ENCODE measurements at places on chromosomes 13 and 19. TPM values are rescaled to one million over a fixed set of nuclear protein-coding genes. Genes with fewer than 3 reads are reported as not detected.

VSTM2B gene
- not detected for total RNA-seq

MBD3L3 gene
- not detected for total RNA-seq

SNRPD2 gene
- 397 TPM for total RNA-seq

BCL2L12 gene
- 49.2 TPM for total RNA-seq

CD22 gene
- 0.92 TPM for total RNA-seq

IGSF23 gene
- 0.93 TPM for total RNA-seq

SPACA7 gene
- total RNA-seq, result not detected

ZNF136 gene
- 21.0 TPM for total RNA-seq

GPR4 gene
- total RNA-seq, result not detected

SULT2A1 gene
- total RNA-seq, result 4.4 TPM

GRCh38 chr19:15104003-15104402 lies 3.2 kb upstream of the SYDE1 start:
- no peak for DNase-seq
- peaks cover 15% of the 10 kb centered on the region for H3K4me1 ChIP-seq
- peak overlapping the region; percentile 17 for H3K27ac ChIP-seq

DNA sequence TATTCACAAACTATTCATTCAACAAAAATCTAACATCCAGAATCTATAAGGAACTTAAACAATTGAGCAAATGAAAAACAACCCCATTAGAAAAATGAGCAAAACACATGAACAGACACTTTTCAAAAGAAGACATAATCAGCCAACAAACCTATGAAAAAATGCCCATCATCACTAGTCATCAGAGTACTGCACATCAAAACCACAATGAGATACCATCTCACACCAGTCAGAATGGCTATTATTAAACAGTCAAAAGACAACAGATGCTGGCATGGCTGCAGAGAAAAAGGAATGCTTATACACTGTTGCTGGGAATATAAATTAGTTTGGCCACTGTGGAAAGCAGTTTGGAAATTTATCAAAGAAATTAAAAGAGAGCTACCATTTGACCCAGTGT lies 487.6 kb downstream of the GPC6 start:
- peaks cover 19% of the 10 kb centered on the region for H3K36me3 ChIP-seq
- H3K27ac ChIP-seq, result no peak overlapping the region
- peaks cover 5% of the 10 kb centered on the region for H3K4me1 ChIP-seq
- H3K27me3 ChIP-seq, result no peaks in the 10 kb centered on the region

GRCh38 chr19:18660051-18660910 lies 23.2 kb upstream of the CRTC1 start:
- H3K4me1 ChIP-seq, result peaks cover 25% of the 10 kb centered on the region
- no peak overlapping the region for H3K4me3 ChIP-seq
- H3K36me3 ChIP-seq, result no peaks in the 10 kb centered on the region
- DNase-seq, result no peak
- no peaks in the 10 kb centered on the region for H3K27me3 ChIP-seq
- H3K27ac ChIP-seq, result no peak overlapping the region

- H3K27me3 ChIP-seq, result peaks cover 2% of the 10 kb centered on the region
- H3K36me3 ChIP-seq, result no peaks in the 10 kb centered on the region
- H3K27ac ChIP-seq, result no peak overlapping the region
- peaks cover 7% of the 10 kb centered on the region for H3K4me1 ChIP-seq
- H3K4me3 ChIP-seq, result no peak overlapping the region
These were observed 68.3 kb upstream of the DACH1 start for GRCh38 chr13:71935166-71935840.

DNA sequence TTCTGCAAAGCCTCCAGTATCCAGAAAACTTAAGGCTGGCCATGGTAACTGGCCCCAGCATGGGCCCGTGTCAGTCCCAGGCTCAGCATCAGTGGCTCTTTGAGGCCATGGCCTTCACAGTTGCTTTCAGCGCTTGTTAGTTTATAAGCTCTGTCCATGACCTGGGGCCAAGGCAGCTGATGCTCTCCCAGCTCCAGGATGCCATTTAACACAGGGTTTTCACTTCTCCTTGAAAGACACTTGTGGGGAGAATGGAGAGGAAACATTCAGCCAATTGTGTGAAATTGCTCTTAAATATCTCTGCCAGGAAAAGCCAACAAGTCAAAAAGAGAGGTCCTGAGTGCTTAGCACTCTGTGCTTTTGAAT lies 321.3 kb downstream of the FOXO1 start:
- H3K4me1 ChIP-seq, result peaks cover 69% of the 10 kb centered on the region
- H3K27me3 ChIP-seq, result peaks cover 3% of the 10 kb centered on the region
- no peak overlapping the region for H3K27ac ChIP-seq
- H3K4me3 ChIP-seq, result no peak overlapping the region
- H3K36me3 ChIP-seq, result no peaks in the 10 kb centered on the region

GRCh38 chr13:34942732-34943435 lies 814 bp downstream of the NBEA start:
- no peaks in the 10 kb centered on the region for H3K36me3 ChIP-seq
- peaks cover 17% of the 10 kb centered on the region for H3K4me1 ChIP-seq
- DNase-seq, result no peak

GRCh38 chr19:41575998-41576397 lies at the start of gene CEACAM21:
Gene CEACAM21 (plus strand): TSS chr19:41576166. CDS start chr19:41576275, 109 bp downstream.
- DNase-seq, result no peak
- no peaks in the 10 kb centered on the region for H3K4me1 ChIP-seq
- no peak within 1 kb of the TSS for H3K4me3 ChIP-seq
- no peaks in the 10 kb centered on the region for H3K36me3 ChIP-seq
- H3K27ac ChIP-seq, result no peak within 1 kb of the TSS

GRCh38 chr19:47243776-47244547 lies 12.4 kb upstream of the CCDC9 start:
- peak overlapping the region; percentile 81 for H3K4me3 ChIP-seq
- no peak overlapping the region for H3K27ac ChIP-seq
- peaks cover 7% of the 10 kb centered on the region for H3K4me1 ChIP-seq
- H3K27me3 ChIP-seq, result peaks cover 18% of the 10 kb centered on the region
- no peaks in the 10 kb centered on the region for H3K36me3 ChIP-seq

GRCh38 chr13:32443111-32443510 lies 15.2 kb upstream of the N4BP2L1 start:
- no peaks in the 10 kb centered on the region for H3K27me3 ChIP-seq
- no peak overlapping the region for H3K27ac ChIP-seq
- peaks cover 9% of the 10 kb centered on the region for H3K4me1 ChIP-seq

DNA sequence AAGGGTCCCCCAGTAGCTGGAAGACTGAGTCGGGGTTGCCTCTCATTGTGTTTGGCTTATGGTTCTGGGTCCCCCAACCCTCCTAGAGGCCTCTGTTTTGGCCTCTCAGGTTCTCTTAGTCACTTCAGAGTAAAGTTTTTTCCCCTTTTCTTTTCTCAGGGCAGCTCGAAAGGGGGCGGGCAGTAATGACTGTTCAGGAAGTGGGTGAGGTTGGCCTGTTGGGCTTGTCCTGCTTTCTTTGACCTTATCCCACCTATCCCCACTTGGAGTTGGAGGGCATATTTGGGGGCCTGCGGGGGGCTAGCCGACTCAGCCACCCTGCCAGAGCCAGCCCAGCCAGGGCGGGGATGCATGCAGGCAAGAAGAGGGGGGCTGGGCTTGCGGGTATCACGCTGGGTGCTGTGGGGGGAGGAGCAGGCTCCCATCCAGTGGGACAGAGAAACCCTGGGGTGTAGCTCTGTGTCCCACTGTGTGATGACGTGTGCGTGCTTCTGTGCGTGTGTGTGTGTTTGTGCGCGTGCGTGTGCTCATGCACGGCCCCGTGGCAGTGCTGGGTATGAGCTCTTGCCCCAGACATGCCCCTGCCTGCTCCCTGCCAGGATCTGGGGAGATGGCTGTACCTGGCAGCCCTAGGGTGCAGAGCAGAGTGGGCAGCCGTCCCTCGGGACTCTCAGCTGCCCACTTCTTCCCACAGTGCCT lies 1.4 kb downstream of the CIC start:
- no peaks in the 10 kb centered on the region for H3K36me3 ChIP-seq
- no peaks in the 10 kb centered on the region for H3K27me3 ChIP-seq
- no peak for DNase-seq

DNA sequence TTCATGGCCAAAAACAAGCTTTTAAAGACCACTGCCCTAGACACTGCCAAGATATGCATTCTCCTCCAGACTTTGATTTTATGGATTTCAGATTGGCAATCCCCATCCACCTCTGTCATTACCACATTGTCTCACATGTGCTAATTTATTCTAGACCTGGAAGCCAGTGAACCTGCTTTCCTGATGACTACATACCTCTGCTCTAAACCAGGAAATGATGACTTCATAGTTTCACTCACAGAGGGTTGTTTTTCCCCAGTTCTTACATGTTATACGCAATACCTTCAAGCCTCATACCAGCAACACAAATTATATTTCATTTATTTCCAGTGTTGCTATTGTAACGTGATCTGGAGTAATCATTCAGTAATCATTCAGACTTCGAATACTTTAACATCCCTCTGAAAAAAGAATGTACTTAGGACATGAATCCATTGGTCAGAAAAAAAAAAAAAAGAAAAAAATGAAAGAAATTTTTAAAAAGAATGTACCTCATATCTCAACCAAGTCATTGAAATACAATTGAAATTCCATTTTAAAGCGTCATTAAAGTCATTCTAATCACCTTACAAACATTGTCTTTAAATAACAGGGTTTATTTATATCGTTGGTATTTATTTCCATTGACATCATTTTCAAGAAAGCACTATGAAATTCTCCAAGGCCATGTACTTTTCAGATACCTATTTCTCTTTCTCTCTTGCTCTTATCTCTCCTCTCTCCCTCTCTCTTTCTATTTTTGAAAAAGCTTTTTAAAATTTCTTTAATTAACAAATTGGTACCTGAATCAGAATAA lies 33.4 kb upstream of the KLF5 start:
- H3K27ac ChIP-seq, result peak overlapping the region; percentile 45
- H3K36me3 ChIP-seq, result peaks cover 4% of the 10 kb centered on the region
- H3K4me1 ChIP-seq, result no peaks in the 10 kb centered on the region
- H3K4me3 ChIP-seq, result no peak overlapping the region
- H3K27me3 ChIP-seq, result no peaks in the 10 kb centered on the region

- H3K27ac ChIP-seq, result no peak overlapping the region
- no peak for DNase-seq
- H3K27me3 ChIP-seq, result no peaks in the 10 kb centered on the region
- H3K4me3 ChIP-seq, result no peak overlapping the region
These were observed 607.6 kb downstream of the FGF9 start for GRCh38 chr13:22278336-22278929.

GRCh38 chr13:21638319-21639282 lies 32.3 kb upstream of the FGF9 start:
- H3K36me3 ChIP-seq, result no peaks in the 10 kb centered on the region
- H3K27ac ChIP-seq, result no peak overlapping the region
- H3K4me1 ChIP-seq, result peaks cover 6% of the 10 kb centered on the region
- no peak for DNase-seq
- no peaks in the 10 kb centered on the region for H3K27me3 ChIP-seq
- H3K4me3 ChIP-seq, result no peak overlapping the region

GRCh38 chr19:29268721-29269393 lies 55.9 kb upstream of the UQCRFS1 start:
- peaks cover 26% of the 10 kb centered on the region for H3K4me1 ChIP-seq
- H3K36me3 ChIP-seq, result no peaks in the 10 kb centered on the region
- no peak overlapping the region for H3K4me3 ChIP-seq
- no peak overlapping the region for H3K27ac ChIP-seq

DNA sequence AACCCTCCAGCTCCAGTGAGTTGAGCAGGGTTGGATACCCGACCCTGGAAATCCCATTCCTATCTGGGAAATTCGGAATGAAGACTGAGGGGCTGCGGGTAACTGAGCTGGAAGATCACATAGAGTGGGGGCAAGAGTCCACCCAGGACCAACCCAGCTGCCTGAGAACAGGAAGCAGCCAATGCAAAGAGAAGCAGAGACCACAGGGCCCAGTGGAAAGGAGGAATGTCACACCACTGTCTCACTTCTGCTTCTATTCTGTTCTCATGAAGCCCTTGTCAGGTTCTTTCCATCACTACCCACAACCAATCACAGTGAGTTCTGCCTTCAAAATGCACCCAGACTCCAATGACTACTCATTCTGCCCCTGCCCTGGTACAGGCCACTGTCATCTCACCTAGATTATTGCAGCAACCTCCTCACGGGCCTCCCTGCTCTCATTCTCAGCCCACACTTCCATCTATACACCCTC lies 15.3 kb downstream of the DYRK1B start:
- peak; percentile 31 for DNase-seq
- no peaks in the 10 kb centered on the region for H3K27me3 ChIP-seq
- no peak overlapping the region for H3K27ac ChIP-seq
- H3K4me3 ChIP-seq, result no peak overlapping the region
- peaks cover 3% of the 10 kb centered on the region for H3K4me1 ChIP-seq

DNA sequence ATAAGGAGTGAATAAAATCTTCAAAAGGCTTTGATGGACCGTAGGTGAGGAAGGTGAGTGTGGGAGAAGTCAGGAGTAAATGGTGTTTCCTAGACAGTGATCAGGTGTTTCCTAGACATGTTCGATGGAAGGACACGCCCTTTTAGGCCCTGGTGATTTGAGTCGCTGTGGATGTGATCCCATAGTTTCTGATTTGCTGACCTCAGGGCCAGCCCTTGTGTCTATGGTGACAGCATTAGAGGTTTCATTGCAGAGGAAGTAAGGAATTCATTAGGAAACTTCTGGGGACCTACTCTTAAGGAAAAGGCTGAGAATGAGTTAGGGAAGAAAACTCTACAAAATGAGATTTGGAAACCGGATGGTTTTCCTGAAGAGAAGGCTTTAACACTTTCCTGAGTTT lies 31.5 kb upstream of the RNF113B start:
- H3K36me3 ChIP-seq, result peaks cover 47% of the 10 kb centered on the region
- peak overlapping the region; percentile 14 for H3K27ac ChIP-seq
- peaks cover 41% of the 10 kb centered on the region for H3K4me1 ChIP-seq
